ENCODE measurements at places on chromosomes 5 and 9. TPM values are rescaled to one million over a fixed set of nuclear protein-coding genes. Genes with fewer than 3 reads are reported as not detected.

DNA sequence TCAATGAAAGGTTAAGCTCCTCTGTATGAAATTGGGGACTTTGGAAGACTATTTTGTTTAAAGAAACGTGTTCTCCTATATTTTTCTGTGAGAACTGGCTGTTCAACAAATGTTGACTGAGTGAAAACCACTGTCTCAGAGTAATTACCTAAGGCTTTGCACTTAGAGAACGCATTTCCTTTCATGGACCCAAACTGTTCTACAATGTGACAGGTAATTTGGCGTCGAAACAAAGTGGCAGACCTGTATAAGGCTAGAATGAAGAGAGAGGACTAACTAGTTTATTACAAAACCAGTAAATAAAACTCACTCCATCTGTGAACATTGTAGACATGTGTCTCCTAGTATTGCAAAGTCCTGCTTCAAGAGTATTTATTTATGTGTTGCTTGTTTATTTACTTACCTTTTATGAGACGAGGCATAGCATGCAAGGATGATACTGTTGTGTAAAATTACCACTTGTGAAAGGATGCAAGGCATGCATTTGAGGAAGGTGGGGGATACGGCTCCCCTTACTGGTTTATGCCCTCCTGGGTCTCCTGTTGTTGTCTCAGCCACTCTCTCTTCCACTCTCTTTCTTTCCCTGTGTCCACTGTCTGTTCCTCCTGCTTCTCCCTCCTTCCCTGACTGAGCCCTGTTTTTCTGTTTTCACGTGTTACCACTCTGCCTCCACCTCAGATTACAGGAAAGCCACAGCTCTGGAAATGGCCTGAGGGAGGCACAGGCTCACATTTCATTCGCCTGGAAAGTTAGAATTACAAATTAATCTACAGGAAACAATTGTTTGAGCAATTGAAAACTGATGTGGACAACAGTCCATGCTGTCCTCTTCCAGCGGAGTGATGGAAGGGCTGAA is 444.0 kb upstream of the ZNF608 start:
- DNase-seq: peak; percentile 52

DNA sequence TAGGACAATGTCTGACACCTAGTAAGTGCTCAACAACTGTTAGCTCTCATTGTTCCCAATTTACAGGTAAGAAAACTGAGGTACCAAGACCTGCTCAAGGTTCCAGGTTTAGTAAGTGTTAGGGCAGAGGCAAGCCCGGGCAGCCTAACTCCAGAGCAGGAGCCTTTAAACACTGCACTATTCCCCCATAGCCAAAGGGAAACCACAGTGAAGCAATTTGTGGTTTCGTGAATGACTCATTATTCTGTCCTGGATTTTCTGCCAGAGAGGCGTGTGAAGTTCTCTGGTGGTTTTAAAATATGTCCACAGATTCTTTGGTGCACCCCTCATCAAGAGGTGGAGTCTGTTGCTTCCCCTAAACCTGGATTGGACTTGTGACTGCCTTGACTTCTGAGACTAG is 1.0 kb upstream of the MCC start:
- DNase-seq: no peak

- no peak for DNase-seq
Observed at GRCh38 chr9:20394969-20395368, 227.3 kb downstream of the MLLT3 start.

SVEP1 gene
- polyA plus RNA-seq: 7.0 TPM

PCDHB14 gene
- 10.2 TPM for polyA plus RNA-seq

INSYN2B gene
- 2.7 TPM for polyA plus RNA-seq

PCDHA1 gene
- not detected for polyA plus RNA-seq

PHYHD1 gene
- 64.1 TPM for polyA plus RNA-seq

TTC23L gene
- polyA plus RNA-seq: 4.5 TPM

ADAMTSL2 gene
- polyA plus RNA-seq: 2.2 TPM

SPATA24 gene
- polyA plus RNA-seq: 17.1 TPM
